ENCODE measurements at places on chromosomes 7 and 10.

DNA sequence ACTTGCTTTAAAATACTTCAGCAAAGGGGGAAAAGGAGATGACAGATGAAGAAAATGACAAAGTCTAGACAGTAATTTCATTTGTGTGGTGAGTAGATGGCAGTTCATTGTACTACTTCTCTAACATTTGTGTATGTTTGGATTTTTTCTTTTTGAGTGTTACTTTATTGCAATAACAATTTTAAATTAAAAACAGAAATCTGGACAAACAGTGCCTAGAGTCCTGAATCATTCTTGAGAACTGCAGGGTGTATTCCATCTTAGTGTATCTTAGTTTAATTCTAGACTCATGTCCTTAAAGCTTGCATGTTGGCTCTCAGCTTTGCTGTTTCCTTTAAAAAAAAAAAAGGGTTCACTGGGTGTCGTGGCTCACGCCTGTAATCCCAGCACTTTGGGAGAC, 31.1 kb downstream of the HOXA1 start:
- DNase-seq, result no peak

DNA sequence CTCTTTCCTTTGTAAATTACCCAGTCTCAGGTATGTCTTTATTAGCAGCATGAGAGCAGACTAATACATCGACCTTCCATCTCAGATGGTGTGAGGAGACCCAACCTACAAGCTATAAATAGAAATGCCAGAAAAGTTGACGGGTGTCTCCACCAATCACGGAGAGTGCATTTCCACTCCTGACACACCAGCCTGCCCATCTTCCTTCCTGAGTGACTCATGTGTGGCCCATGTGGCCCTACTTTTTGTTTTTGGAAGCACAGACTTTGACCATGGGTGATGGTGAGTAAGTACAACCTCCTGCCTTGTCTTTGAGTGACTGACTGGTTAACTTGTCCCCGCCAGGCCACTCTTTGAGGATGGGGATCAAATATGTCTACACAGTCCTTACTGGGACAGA, 147.0 kb downstream of the OAT start:
- DNase-seq, result no peak

- DNase-seq, result no peak
Measured at GRCh38 chr7:15043931-15044330, 141.4 kb upstream of the DGKB start.

GRCh38 chr7:131276748-131277147, 50.9 kb upstream of the MKLN1 start:
- DNase-seq, result no peak

DNA sequence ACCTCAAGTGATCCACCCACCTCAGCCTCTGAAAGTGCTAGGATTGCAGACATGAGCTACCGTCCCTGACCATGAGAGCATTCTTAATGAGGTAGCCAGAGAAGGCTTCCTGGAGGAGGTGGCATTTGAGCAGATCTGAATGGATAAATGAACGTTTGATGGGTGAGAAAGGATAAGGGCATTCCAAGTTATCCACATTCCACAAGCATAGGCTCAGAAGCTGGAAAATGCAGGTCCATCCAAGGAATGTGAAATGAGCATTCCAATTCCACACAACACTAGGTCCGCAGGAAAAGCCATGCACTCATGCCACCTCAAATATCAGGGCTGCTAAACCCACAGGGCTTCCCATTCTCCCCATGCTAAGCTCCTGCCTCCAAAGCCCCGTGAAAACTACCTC, 17.0 kb downstream of the TMEM130 start:
- DNase-seq, result no peak

- DNase-seq, result no peak
Measured at GRCh38 chr7:69992938-69993337, 394.7 kb downstream of the AUTS2 start.

GRCh38 chr10:16597656-16598055, 76.0 kb upstream of the C1QL3 start:
- DNase-seq, result no peak

GRCh38 chr10:1402816-1403507, 334.4 kb downstream of the ADARB2 start:
- DNase-seq, result no peak

DNA sequence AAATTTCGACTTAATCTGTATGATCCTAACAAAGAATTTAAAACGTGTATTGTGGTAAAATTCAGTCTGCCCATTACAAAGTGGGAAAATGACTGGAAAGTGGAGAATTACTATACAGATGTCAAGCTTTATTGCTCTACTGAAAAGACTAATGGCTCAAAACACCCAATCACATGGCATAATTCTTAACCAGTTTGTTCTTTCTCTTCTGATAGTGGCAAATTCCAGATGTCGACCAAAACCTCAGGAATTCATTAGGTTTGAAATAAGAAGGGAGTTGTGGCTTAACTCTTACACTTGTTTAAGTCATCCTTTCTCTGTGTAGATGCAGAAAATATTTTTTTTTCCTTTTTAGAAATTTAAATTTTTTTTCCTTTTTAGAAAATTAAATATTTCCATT, 1254.9 kb upstream of the LRRN3 start:
- DNase-seq, result no peak

- DNase-seq, result no peak
Measured at GRCh38 chr7:69796416-69796815, 198.1 kb downstream of the AUTS2 start.

GRCh38 chr10:61000769-61001730, 57.1 kb upstream of the RHOBTB1 start:
- DNase-seq, result no peak

GRCh38 chr10:119233821-119234220, 26.4 kb downstream of the GRK5 start:
- no peak for DNase-seq

DNA sequence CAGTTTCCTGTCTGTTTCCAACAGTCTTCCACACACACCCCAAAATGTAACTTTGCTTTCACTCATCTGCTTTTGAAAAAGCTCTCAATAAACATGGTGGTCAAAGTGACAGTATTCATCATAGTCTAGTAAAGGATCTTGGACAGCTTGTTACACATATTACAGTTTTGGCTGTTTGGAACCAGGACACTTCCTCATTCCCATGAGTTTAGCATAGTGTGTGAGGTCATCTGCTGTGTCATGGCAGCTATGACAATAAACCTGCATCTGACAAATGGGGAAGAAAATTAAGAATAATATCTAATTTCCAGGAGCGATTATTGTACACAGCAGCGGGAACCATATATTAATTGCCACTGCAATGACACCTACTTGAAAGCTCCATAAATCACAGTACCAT, 184.3 kb upstream of the SLC26A5 start:
- DNase-seq, result no peak

DNA sequence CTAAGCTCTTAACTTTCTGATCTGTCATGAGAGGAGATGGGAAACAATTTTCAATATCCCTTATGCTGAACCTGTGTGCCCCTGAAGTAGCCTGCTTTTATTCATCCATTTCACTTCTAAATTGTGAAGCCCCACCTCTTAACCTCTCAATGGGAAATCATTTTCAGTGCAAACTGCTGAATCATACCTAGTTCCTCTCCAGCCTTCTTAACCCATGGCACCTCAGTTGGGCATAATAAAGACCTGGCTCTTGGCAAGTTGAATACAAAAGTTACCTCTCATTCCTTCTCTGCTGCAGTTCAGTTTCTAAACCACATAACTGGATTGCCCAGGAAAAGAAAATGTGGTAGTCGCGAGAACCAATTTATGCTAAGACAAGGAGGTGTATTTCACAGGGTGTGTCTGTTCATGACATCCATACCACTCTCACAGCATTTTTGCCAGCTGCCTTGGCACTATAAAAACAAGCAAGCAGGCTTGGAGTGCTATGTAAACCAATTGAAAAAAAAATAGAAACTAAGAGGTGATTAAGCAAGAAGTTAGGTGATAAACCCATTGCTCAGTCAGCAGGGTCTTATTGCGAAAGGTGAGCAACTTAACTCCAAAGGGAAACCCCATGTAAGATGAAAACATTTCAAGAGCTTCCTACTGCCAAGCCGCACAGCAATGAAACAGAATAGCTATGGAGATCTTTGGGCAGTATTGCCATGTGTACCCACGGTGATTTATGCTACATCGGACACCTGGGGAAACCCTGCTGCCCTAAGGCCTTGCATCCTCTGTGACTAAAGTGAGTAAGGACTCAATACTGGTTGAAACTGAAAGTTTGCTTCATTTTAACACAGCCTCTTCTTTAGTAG, 57.0 kb upstream of the DKK1 start:
- no peak for DNase-seq

DNA sequence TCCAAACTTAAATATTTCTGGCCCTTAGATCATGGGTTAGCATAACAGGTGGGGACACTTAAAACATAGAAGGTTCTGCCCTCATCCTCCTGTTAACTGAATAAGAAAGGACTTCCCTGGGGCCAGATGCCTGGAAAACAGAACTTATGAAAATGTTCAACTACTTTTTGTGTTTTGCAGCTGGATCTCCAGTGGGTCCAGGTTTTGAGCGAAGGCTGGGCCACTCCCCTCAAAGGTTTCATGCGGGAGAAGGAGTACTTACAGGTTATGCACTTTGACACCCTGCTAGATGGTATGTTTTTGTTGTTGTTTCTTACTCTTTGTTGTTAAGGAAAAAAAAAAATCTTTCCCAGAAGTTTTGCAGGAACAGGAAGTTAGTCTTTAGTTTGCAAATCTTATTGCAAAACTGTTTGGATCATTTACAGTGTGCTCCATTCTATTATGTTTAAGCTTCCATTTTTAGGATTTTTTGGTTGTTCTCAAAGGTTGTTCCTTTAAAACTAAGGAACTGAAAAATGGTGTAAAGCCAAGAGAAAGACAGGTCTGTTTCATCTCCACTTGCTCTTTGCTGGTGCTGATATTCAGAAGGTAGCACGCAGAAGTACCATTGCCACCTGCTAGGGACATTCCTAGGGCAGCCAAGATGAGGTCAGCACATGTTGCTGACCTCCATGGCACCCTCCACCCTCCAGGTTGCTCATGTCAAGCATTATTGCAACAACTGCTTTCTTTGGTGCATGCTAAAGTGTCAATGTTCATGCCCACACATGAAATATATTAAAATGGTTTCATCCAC, 56.1 kb downstream of the PAPSS2 start:
- DNase-seq, result no peak

GRCh38 chr7:152860310-152860709, 100.8 kb downstream of the ACTR3B start:
- no peak for DNase-seq

GRCh38 chr10:33253411-33253810, 81.1 kb downstream of the NRP1 start:
- no peak for DNase-seq
